ENCODE measurements at places on chromosomes 2 and 18.

GRCh38 chr2:116717832-116718231 is 1096.7 kb upstream of the DDX18 start:
- no peaks in the 10 kb centered on the region for H3K4me1 ChIP-seq
- no peak overlapping the region for H3K4me3 ChIP-seq
- H3K27ac ChIP-seq, result no peak overlapping the region
- H3K36me3 ChIP-seq, result no peaks in the 10 kb centered on the region
- no peaks in the 10 kb centered on the region for H3K27me3 ChIP-seq

DNA sequence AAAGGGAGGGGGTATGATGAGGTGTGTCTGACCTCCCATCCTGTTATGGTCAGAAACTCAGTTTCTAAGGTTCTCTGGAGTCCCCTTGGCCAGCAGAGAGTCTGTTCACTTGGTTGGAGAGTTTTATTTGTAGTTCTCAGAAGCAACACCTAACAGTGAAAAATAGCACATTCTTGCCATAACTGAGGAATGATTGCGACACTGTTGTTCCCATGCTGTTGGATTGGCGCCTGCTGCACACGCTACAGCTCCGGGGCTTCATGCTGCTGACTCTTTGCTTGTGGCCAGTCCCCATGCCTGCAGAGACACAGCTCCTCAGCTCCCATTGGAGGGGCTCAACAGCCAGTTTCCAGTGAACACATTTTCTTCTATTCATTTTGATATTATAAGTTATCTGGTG is 42.1 kb downstream of the TPGS2 start:
- H3K4me3 ChIP-seq, result no peak overlapping the region
- no peak overlapping the region for H3K27ac ChIP-seq
- peaks cover 29% of the 10 kb centered on the region for H3K36me3 ChIP-seq
- no peaks in the 10 kb centered on the region for H3K4me1 ChIP-seq

DNA sequence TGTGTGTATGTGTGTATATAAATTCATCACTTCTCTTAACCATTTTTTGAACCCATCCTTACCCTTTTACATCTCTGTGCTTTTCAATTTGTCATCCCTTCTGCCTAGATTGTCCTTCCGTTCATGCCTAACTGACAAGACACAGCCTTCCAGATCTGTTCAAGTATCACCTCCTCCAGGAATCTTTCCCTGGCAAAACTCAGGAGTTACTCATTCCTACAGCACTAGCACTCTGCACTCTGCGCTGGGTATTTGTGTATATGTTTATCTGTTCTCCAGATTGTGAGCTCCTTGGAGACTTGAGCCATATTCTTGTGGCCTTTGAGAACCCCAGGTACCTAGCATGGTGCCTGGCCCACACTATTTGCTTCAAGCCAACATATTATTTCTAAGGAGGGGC is 26.8 kb upstream of the ASXL2 start:
- H3K4me1 ChIP-seq, result peaks cover 3% of the 10 kb centered on the region
- H3K36me3 ChIP-seq, result no peaks in the 10 kb centered on the region
- no peak overlapping the region for H3K4me3 ChIP-seq
- H3K27ac ChIP-seq, result no peak overlapping the region

GRCh38 chr2:124283096-124283495 is 258.0 kb downstream of the CNTNAP5 start:
- no peaks in the 10 kb centered on the region for H3K27me3 ChIP-seq
- no peak for DNase-seq
- H3K4me3 ChIP-seq, result no peak overlapping the region

GRCh38 chr2:231987124-231987727 is 25.7 kb downstream of the DIS3L2 start:
- H3K27me3 ChIP-seq, result no peaks in the 10 kb centered on the region
- no peak overlapping the region for H3K27ac ChIP-seq
- H3K36me3 ChIP-seq, result peaks cover 6% of the 10 kb centered on the region
- H3K4me3 ChIP-seq, result no peak overlapping the region

- no peak for DNase-seq
- no peaks in the 10 kb centered on the region for H3K27me3 ChIP-seq
- peaks cover 9% of the 10 kb centered on the region for H3K4me1 ChIP-seq
These were observed 24.1 kb upstream of the NABP1 start for GRCh38 chr2:191653667-191654391.

DNA sequence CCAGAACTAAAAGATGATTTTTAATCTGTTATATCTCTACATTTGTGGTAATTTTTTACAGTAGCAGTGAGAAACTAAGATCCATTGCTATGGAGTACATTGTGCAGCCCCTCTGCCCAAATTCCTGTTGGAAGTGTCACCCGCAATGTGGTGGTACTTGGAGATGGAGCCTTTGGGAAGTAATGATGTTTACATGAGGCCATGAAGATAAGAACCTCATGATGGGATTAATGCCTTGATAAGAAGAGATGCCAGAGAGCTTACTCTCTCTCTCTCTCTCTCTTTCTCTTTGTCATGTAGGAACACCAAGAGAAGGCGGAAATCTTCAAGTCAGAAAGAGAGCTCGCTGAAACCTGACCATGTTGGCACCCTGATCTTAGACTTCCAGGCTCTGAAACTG is 535.4 kb downstream of the PID1 start:
- H3K4me1 ChIP-seq, result no peaks in the 10 kb centered on the region
- H3K27me3 ChIP-seq, result no peaks in the 10 kb centered on the region
- no peak overlapping the region for H3K4me3 ChIP-seq
- no peak overlapping the region for H3K27ac ChIP-seq
- H3K36me3 ChIP-seq, result no peaks in the 10 kb centered on the region

DNA sequence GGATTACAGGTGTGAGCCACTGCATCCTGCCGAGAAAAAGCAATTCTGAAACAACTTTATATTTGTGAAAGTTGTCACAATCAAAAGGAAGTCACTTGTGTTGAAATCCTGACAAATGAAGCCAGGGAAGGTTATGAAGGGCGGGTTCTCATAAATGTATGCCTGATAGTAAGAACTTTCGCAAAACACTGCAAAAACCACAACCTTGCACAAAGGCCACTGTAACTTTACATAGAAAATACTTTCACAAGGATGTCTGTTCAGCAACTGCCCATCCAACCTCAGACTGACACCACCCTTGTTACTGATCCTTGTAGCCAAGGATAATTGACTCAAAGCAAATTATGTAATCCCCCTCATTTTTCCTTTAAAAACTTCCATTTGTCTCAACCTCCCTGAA is 90.6 kb downstream of the SLC4A3 start:
- H3K27me3 ChIP-seq, result peaks cover 6% of the 10 kb centered on the region
- no peak overlapping the region for H3K4me3 ChIP-seq
- H3K36me3 ChIP-seq, result no peaks in the 10 kb centered on the region
- no peak overlapping the region for H3K27ac ChIP-seq

DNA sequence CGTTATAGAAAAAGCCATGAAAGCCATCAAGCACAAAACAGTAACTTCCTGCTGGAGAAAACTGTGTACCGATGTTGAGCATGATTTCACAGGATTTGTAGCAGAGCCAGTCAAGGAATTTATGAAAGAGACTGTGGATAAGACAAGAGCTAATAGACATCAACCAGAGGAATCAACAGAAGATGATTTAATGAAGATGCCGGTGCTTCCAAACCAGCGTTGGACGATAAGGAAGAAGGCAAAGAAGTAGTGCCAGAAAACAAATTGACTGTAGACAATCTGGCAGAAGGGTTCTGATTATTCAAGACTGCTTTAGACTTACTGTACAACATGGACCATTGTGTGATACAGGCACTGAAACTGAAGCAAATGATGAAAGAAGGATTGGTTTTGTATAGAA is 49.5 kb upstream of the GAREM2 start:
- H3K36me3 ChIP-seq, result peaks cover 18% of the 10 kb centered on the region
- H3K27me3 ChIP-seq, result no peaks in the 10 kb centered on the region
- no peak overlapping the region for H3K27ac ChIP-seq
- H3K4me3 ChIP-seq, result no peak overlapping the region
- H3K4me1 ChIP-seq, result peaks cover 5% of the 10 kb centered on the region

DNA sequence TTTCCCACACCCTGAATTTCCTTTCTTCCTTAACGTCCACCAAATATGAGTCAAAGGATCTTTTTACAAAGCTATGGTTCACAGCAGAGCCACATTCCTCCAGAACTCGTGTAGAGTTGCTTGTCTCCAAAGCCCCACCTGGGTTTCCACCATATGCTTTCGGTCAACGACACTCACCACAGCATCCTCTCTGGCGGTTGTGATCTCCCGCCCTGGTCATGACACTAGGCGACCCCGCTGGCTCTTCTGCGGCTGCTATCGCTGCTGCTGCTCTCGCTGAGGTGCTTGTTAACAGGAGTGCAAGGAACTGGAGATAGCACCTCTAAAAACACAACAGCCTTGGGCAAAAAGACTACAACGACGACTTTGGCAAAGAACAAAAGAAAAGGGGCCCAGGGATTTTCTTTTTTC is 340 bp downstream of the SLC40A1 start:
- H3K4me3 ChIP-seq, result peak overlapping the region; percentile 77
- no peaks in the 10 kb centered on the region for H3K36me3 ChIP-seq
- no peak overlapping the region for H3K27ac ChIP-seq
- DNase-seq, result peak; percentile 22
- peaks cover 22% of the 10 kb centered on the region for H3K4me1 ChIP-seq
- peaks cover 35% of the 10 kb centered on the region for H3K27me3 ChIP-seq

DNA sequence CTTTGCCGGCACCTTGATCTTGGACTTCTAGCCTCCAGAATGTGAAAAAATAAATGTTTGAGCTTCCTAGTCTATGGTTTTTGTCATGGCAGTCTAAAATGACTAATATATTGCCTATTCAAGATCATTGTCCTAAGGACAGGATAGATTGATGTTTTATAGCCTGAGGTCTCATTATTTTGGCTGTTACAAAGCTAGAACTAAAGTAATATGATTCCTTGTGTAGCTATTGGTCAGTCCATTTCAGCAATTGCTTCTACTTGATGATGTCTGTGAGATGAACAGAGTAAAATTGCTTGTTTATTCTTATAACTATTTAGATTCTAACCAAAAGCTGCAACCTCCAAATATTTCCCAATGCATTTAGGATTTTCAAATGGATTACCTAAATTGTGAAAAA is 145.0 kb downstream of the HRH4 start:
- H3K36me3 ChIP-seq, result no peaks in the 10 kb centered on the region
- H3K4me1 ChIP-seq, result no peaks in the 10 kb centered on the region
- no peak for DNase-seq
- H3K4me3 ChIP-seq, result no peak overlapping the region
- H3K27ac ChIP-seq, result no peak overlapping the region

DNA sequence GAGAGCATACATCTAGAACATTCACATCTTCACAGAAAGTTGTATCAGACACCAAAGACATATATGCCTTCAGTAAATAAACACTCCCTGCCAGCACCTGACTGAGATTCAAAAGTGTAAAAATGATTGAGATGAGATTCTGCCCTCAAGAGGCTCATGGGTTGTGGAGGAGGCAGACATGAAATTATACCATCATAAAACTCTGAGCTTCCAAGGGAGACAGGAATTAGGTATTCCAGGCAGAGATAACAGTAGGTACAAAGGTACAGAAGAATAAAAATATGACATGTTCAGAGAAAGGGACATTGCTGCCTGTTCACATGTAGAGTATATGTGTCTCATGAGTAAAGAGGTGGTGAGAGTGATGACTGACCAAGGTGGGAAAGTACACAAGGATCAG is 322.3 kb downstream of the OSR1 start:
- H3K36me3 ChIP-seq, result no peaks in the 10 kb centered on the region
- no peaks in the 10 kb centered on the region for H3K4me1 ChIP-seq
- no peaks in the 10 kb centered on the region for H3K27me3 ChIP-seq
- no peak overlapping the region for H3K4me3 ChIP-seq

- H3K4me1 ChIP-seq, result peaks cover 58% of the 10 kb centered on the region
- H3K27ac ChIP-seq, result peak overlapping the region; percentile 83
- DNase-seq, result no peak
- H3K36me3 ChIP-seq, result peaks cover 10% of the 10 kb centered on the region
- H3K4me3 ChIP-seq, result no peak overlapping the region
These were observed 129.1 kb upstream of the WDR75 start for GRCh38 chr2:189312211-189312610.

- peaks cover 2% of the 10 kb centered on the region for H3K4me1 ChIP-seq
- no peak overlapping the region for H3K27ac ChIP-seq
- no peaks in the 10 kb centered on the region for H3K36me3 ChIP-seq
- no peak overlapping the region for H3K4me3 ChIP-seq
These were observed 157.1 kb downstream of the GBX2 start for GRCh38 chr2:236010920-236011685.

- H3K36me3 ChIP-seq, result no peaks in the 10 kb centered on the region
- H3K27ac ChIP-seq, result no peak overlapping the region
- DNase-seq, result no peak
- peaks cover 1% of the 10 kb centered on the region for H3K27me3 ChIP-seq
- H3K4me1 ChIP-seq, result no peaks in the 10 kb centered on the region
These were observed 83.3 kb downstream of the CACNB4 start for GRCh38 chr2:152015552-152015951.

DNA sequence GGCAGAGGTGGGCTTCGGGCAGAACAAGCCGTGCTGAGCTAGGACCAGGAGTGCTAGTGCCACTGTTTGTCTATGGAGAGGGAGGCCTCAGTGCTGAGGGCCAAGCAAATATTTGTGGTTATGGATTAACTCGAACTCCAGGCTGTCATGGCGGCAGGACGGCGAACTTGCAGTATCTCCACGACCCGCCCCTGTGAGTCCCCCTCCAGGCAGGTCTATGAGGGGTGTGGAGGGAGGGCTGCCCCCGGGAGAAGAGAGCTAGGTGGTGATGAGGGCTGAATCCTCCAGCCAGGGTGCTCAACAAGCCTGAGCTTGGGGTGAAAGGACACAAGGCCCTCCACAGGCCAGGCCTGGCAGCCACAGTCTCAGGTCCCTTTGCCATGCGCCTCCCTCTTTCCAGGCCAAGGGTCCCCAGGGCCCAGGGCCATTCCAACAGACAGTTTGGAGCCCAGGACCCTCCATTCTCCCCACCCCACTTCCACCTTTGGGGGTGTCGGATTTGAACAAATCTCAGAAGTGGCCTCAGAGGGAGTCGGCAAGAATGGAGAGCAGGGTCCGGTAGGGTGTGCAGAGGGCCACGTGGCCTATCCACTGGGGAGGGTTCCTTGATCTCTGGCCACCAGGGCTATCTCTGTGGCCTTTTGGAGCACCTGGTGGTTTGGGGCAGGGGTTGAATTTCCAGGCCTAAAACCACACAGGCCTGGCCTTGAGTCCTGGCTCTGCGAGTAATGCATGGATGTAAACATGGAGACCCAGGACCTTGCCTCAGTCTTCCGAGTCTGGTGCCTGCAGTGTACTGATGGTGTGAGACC is at the start of gene PROC:
PROC (plus strand) TSS at position 128 of the 812 bp plus-strand sequence. CDS start 1,516 bp downstream, outside the sequence.
- peaks cover 25% of the 10 kb centered on the region for H3K27me3 ChIP-seq
- peaks cover 31% of the 10 kb centered on the region for H3K4me1 ChIP-seq
- H3K4me3 ChIP-seq, result peak within 1 kb of the TSS; percentile 9
- no peak within 1 kb of the TSS for H3K27ac ChIP-seq
- DNase-seq, result no peak

GRCh38 chr18:41266204-41266603 is 688.8 kb upstream of the PIK3C3 start:
- no peak overlapping the region for H3K27ac ChIP-seq
- DNase-seq, result no peak
- H3K4me1 ChIP-seq, result no peaks in the 10 kb centered on the region
- no peak overlapping the region for H3K4me3 ChIP-seq
- no peaks in the 10 kb centered on the region for H3K36me3 ChIP-seq

Data from activated naive CD8-positive, alpha-beta T cell treated with anti-CD3 and anti-CD28 coated beads, Interleukin-2, amount 50 U/mL, for 24 hours (primary cell).